ENCODE measurements at places on chromosomes 7 and 10.

GRCh38 chr10:12703813-12704212 is 297.7 kb downstream of the CCDC3 start:
- DNase-seq: no peak

- no peak for DNase-seq
Observed at GRCh38 chr10:43865265-43866135, 216.8 kb upstream of the ZNF32 start.

- DNase-seq: no peak
Observed at GRCh38 chr10:35641676-35642034, 441 bp downstream of the FZD8 start.

DNA sequence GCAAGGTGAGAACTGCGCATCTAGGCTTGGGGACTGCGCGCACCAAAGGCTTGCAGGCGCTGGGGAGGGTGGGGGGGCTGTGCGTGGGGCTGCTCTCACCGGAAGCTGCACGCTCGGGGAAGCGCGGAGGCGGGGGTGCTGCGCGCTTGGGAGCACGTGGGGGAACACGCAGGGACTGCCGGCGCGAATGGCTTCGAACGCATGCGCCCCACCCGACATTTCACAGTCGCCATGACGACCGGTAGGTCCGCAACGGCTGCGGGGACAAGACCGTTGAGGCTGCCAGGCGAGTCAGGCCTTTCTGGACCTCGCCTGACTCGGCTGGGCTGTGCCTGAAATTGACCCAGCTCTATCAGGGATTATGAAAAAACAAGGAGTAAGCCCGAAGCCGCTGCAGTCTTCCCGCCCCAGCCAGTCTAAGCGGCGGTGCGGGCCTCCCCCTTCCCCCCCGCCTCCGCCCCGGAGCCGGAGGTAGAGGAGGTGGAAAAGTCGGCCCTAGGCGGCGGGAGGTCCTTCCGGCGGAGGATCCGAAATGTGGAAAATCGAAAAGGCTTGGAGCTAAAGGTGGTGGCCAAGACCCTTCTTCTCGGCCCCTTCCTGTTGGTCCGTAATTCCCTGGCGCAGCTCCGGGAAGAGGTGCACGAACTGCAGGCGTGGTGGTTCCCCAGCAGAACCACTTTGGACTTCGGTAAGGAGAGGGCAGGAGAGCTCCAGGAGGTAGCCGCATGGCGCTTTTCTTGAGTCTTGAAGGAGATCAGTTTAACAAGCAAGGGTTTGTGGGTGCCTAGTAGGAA is 34.9 kb upstream of the STEAP1 start:
- peak; percentile 11 for DNase-seq

GRCh38 chr10:91589015-91589657 is 43.7 kb downstream of the PPP1R3C start:
- DNase-seq: no peak

- DNase-seq: no peak
Observed at GRCh38 chr10:33886299-33886698, 551.8 kb upstream of the NRP1 start.

DNA sequence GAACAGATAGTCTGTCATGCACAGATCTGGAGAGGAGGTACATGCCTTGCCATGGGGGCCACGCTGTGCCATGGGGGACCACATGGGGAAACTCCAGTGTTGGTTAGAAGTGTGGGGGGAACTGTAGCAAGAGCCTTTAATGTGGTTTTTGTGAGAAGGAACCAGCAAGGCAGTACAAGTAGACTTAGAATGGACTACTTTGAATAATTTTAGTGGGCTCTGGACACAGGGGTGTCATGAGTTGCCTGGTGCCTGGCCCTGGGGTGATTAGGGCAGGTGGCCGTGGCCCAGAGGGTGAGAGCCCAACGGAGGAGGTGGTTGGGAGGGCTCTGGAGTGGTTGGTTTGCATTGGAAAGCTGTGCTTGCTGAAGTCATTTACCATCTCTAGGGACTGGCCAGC is 77.2 kb downstream of the CXCL12 start:
- no peak for DNase-seq

DNA sequence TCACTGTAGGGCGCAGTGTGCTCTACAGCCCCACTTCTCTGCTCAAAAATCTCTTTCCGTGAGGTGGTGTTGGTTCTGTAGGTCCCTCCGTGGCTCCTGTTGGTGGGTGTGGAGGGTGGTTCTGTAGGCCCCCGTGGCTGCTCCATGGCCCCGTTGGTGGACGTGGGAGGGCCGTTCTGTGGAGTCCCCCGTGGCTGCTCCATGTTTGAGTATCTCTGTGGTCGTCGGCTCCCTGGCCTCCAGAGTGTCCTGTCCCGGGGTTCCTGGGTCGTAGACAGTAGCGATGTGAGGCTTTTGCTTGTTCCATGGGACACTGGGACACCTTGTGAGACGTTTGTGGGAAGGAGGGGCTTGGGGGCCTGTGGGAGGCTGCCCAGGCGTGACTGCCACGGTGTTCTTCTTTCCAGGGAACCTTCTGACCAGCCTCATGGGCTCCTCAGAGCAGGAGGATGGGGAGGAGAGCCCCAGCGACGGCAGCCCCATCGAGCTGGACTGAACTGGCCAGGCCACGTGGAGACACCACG is 18.6 kb downstream of the GET4 start:
- DNase-seq: no peak

- no peak for DNase-seq
Observed at GRCh38 chr7:128214463-128214862, 26.6 kb upstream of the LEP start.

- peak; percentile 28 for DNase-seq
Observed at GRCh38 chr10:112637901-112638300, 190.9 kb downstream of the VTI1A start.

DNA sequence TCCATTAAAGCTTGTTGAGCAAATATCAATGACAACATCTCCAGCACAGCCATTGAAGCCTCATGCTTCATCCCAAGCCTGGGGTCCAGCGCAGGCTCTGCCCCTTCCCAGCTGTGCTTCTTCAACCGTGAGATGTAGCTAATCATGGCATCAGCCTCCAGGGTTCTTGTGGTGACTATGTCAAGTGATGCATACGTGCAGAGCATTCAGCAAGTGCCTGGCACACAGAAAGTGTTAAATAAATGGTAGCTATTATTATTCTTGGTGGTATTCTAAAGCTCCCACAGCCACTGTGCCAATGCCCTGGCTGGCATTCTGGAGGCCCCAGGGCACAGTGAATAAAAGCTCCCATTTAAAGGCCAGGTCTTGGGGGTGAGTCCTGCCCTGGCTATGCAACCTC is 146.6 kb downstream of the WDR11 start:
- DNase-seq: no peak

- DNase-seq: no peak
Observed at GRCh38 chr7:45216181-45216580, 58.6 kb downstream of the RAMP3 start.

GRCh38 chr10:124875596-124875995 is 66.3 kb upstream of the ZRANB1 start:
- DNase-seq: no peak

- DNase-seq: no peak
Observed at GRCh38 chr10:71561003-71561574, 158.5 kb downstream of the C10orf105 start.

GRCh38 chr10:31580646-31581045 is 261.6 kb downstream of the ZEB1 start:
- DNase-seq: no peak

GRCh38 chr10:132149917-132150316 is 36.8 kb upstream of the DPYSL4 start:
- DNase-seq: no peak

DNA sequence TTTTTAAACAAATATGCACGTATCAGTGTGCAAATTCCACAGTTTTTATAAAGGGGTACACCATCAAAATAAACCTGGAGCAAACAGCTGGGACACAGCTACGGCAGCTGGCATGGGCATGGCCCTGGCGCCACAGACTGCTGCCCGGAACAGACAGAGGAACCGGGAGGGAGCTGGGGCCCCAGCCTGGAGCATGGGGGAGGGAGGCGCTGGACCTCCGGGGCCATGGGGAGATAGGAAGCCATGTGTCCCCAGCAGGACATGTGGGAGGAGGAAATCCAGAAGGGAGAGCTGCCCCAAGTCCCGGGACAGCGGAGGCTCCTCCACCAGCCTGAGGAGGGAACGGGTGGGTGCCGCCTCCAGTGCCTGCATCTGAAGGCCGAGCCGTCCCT is 180.1 kb downstream of the MAD1L1 start:
- DNase-seq: no peak

GRCh38 chr7:53398566-53398965 is 363.1 kb downstream of the POM121L12 start:
- DNase-seq: no peak

GRCh38 chr7:50145801-50146338 is 52.8 kb upstream of the ZPBP start:
- no peak for DNase-seq

DNA sequence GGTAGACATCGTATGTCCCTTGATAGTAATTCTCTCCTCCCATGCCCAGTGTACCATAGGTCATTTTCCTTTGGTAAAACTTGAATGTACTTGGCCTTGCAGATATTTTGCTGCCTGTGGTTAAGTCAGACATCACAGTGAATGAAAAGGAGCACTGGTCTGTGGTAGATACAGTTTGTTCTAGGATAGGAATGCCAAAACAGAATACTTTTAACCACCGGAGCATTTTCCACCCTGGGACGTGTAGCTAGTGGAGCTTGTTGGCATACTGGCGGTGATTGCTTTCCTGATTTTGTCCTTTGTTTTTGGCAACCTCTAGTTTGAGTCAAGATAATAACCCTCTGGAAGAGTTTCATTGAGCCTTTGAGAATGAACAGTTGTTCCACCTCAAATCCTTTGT is 92.0 kb upstream of the BMPER start:
- no peak for DNase-seq

DNA sequence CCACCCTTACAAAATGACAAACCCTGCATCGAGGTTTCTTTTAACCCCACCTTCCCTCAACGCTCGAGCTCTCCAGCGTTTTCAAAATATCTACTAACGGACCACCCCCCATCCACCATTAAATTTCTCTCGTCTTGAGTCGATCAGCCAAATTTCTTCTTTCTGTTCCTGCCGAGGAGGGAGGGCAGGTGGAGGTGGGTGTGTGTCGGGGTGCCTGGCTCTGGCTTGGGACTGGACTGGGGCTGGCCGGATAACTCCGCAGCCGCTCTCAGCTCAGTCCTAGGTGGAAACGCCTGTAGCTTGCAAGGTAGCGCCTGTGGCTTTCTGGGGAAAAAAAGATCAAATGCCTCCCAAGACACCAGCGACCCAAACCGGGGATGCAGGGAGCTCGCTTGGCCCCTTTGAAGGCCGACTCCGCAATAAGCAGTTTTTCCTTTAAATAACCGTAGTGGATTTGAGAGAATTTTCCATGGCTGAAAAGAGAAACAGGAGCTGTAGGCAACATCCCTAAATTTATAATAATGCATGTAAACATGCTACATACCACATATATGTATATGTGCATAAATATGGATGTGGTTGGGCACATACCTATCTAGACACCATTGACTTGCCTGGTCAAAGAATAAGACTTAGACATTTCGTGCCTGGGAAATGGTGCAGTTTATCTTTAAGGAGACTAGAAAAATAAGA is 1.9 kb upstream of the TMEM178B start:
- DNase-seq: no peak

DNA sequence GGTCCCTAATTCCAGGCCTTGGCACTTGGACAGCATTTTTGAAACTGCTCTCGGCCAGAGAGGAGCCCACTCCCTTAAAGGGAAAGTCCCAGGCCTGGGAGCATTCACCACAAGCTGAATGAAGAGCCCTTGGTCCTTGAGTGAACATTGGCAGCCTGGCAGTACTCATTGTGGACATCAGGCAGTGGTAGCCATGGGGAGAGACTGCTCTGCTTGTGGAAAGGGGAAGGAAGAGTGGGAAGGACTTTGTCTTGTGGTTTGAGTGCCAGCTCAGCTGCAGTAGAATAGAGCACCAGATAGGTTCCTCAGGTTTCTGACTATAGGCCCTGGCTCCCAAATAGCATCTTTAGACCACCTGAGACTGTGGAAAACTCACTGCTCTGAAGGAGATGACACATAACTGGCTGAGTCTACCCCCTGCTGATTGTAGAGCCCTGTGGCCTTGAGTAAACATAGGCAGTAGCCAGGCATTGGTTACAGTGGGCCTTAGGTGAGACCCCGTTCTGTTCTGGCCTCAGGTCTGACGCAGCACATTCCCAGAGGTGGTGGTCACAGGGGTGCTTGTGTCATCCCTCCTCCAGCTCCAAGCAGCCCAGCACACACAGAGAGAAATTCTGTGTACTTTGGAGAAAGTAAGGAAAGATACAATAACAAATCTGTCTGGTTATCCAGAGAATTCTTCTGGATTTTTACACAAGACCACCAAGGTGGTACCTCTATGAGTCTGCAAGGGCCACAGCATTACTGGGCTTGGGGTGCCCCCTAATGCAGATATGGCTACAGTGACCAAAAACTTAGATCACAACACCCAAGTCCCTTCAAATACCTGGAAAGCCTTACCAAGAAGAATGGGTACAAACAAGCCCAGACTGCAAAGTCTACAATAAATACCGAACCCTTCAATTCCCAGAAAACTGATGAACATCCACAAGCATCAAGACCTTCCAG is 153.8 kb downstream of the GNAI1 start:
- peak; percentile 31 for DNase-seq

DNA sequence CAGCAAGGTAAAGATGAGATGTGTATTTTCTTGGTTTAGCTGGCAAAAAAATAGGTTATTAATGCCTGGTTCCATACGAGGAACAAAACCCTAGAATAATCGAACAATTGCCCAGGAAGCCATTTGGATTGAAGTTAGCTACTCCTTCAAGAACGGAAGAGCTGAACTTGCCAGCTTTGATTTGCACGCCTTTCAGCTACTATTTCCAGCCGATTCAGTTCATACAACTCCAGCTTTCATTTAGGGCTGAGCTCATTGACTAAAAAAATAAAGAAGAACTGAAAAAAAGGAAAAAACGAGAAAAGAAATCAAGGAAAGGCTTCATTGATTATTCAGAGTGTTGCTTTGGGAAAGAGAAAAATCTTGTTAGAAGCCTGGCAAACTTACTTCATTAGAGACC is 60.4 kb downstream of the PTN start:
- peak; percentile 60 for DNase-seq

- DNase-seq: no peak
Observed at GRCh38 chr10:95525033-95525418, 36.1 kb downstream of the SORBS1 start.

- no peak for DNase-seq
Observed at GRCh38 chr7:30040938-30041337, 12.7 kb downstream of the PLEKHA8 start.

DNA sequence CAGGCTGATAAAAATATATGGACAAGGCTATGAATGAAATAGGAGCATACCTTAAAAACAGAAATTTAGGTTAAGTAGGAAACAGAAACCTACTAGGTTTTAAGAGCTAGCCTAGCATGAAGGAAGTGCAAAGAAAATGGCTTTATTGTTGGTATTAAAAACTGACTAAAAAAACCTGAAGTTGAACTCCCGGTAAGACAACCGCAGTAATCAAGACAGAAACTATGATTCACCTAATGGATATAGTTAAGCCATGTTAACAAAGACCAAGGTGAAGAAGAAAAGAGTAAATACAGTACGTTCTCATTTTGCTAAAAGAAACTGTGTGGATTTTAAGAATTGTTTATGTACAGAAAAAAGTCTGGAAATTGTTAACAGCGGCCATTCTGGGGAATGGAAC is 2.5 kb downstream of the RTKN2 start:
- DNase-seq: no peak

Data from pons (tissue), 1 donor.